ENCODE measurements at places on chromosomes 3 and 15. TPM values are rescaled to one million over a fixed set of nuclear protein-coding genes. Genes with fewer than 3 reads are reported as not detected.

Gene EPHA3
- polyA plus RNA-seq = 0.84 TPM

Gene MYL3
- polyA plus RNA-seq = 7.8 TPM

Gene GOLGA8S
- polyA plus RNA-seq = 0.06 TPM

Gene PP2D1
- polyA plus RNA-seq = not detected

Gene TMEM266
- not detected for polyA plus RNA-seq

Gene FBXO40
- polyA plus RNA-seq = 0.02 TPM

Gene ZNF774
- 0.24 TPM for polyA plus RNA-seq

Gene REC114
- polyA plus RNA-seq = not detected

Gene SLC26A6
- 8.7 TPM for polyA plus RNA-seq

Gene ERICH6
- polyA plus RNA-seq = not detected

Data from adipose tissue (tissue), 3 donors.